Stimulated activated CD4-positive, alpha-beta T cell treated with anti-CD3 and anti-CD28 coated beads, Interleukin-2, amount 100 ng/mL, for 48 hours (primary cell): ENCODE measurements at places on chromosomes 12 and 14.

- no peak for DNase-seq
These were observed 191.3 kb downstream of the ANO6 start for GRCh38 chr12:45406988-45407850.

GRCh38 chr14:51395361-51395849, 155.4 kb downstream of the TMX1 start:
- no peak for DNase-seq

DNA sequence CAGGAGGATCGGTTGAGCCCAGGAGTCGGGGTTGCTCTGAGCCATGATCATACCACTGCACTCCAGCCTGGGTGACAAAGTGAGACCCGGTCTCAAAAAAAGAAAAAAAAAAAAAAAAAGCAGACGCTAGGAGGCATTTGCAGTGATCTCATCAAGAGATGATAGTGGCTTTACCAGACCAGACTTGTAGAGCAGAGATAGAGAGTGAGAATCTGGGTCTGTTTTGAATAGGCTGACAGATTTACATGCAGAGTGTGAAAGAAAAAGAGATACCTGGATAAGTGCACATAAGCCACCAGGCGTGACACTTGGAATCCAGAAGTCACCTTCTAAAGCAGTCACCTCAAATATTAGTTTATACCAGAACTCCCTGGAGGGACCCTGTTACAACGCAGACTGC, 21.1 kb upstream of the FLRT2 start:
- no peak for DNase-seq

DNA sequence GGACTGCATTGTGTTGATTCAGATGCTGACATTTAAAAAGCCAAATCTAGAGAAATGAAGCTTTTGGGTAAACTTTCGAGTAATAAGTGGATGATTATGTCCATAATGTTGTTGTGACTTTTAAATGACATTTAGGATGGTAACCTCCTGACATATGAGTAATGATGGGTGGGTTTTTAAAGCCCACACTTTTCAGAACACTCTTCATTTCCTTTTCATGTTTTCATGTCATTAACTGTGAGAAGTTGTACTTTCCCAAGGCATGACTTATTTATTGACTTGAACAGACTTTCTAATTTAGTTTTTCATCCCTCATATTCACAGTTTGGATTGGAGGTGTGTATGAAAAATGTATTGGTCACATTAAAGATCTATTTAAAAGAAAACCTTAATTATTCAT, 35.5 kb downstream of the RGS6 start:
- no peak for DNase-seq

DNA sequence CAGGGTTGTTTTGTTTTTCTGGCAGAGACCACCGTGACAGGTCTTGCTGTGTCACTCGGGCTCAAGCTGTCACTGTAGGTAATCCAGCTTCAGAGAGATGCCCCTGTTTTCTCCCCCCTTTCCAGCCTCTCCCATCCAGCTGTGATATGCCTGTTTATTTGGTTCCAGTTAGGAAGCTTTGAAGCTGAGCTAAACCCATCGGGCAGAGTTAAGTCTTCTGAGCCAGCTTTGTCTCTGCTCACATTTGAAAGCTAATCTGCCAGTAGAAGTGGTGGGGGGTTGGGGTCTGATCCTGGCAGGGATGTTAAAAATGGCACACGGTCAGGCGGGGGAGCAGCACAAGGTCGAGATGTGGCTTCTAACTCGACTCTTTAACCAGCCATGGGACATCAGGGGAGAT, 130.0 kb downstream of the TSPAN9 start:
- DNase-seq, result no peak

GRCh38 chr14:68687746-68688145, 105.1 kb downstream of the ZFP36L1 start:
- no peak for DNase-seq

DNA sequence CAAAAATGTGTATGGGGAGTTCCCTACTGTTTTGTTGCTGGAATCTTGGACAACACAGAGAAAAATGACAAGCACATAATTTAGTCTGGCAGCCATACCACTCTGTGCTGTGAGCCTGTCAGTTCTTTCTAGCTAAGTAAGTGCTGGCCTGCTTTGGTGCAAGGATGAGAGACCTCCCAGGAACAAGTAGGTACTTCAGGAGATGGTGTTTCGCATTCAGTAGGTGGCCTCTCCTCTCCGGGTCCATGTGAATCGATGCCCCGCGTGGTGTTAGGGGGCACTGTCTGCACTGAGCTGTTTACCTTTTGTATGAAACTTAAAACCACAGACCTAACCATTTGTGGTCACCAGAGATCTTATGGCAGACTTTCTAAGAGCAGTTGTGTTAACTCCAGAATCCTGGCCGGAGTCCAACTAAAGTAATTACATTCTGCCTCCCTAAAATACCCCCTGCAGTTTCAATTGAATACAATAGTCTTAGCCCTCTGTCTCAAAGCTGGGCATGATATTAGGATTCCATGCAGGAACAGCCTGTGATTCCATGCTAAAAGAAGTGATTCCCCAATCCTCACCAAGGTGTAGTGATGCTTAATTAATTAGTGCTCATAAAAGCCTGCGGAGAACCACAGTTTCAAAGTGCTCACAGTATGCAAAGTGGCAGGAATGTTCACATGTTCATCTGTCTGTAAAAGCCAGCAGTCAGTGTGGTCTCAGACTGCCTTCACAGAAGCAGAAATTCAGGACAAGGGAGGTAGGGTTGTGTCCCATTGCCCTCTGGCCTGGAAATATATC, 64.2 kb downstream of the LLPH start:
- no peak for DNase-seq

- no peak for DNase-seq
These were observed 69.3 kb downstream of the RIMBP2 start for GRCh38 chr12:130646716-130647370.

- DNase-seq, result no peak
These were observed 182.5 kb upstream of the RGS6 start for GRCh38 chr14:71749613-71750238.

GRCh38 chr14:36300337-36300736, 20.1 kb downstream of the MBIP start:
- DNase-seq, result no peak

- DNase-seq, result no peak
These were observed 217.4 kb downstream of the C12orf42 start for GRCh38 chr12:103278329-103278728.

- DNase-seq, result no peak
These were observed 110.4 kb downstream of the ZFP36L1 start for GRCh38 chr14:68682166-68683103.

GRCh38 chr14:62800577-62800976, 244.7 kb downstream of the KCNH5 start:
- no peak for DNase-seq

DNA sequence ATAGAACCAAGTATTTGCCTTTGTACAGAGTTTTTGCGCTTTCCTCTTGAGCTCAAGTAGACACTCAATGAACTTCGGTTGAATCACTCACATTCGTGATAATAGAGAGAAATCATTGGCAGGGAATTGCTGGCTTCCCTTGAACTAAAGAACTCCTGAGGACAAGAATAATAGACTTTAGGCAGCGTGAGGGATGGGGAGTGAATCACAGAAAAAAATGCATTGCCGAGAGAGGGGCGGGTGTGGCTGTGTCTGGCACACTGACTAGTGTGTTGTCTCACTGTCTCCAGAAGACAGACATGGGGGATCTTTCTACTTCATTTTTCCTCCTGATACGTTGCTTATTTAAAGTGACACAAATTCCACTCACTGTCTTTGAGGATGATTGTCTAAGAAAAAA, 805.2 kb downstream of the BCL11B start:
- DNase-seq, result no peak

- DNase-seq, result no peak
These were observed 1.8 kb upstream of the RAB5B start for GRCh38 chr12:55972042-55972441.

GRCh38 chr14:28975084-28975483, 208.5 kb downstream of the FOXG1 start:
- DNase-seq, result no peak

GRCh38 chr14:40981247-40981646, 625.4 kb upstream of the LRFN5 start:
- DNase-seq, result no peak

DNA sequence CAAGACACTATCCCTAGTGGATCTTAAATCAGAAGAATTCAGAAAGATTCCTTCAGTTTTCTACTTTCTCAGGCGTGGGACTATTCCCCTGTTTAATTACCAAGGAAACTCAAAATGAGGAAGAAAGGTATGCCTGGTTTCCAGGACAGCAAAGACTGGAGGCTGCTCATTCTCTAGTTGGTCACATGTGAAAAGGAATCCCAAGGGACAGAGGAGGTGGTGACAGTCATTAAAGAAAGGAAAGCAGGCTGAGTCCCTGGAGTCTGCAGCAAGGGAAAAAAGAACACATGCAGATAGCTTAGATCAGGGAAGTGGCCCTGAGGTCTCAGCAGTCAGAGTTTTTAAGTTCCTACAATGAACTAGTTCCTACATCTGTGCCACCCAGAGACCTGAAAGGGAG, 165.4 kb upstream of the CCDC198 start:
- DNase-seq, result no peak

- no peak for DNase-seq
These were observed 160.5 kb upstream of the RASSF8 start for GRCh38 chr12:25797949-25798348.

GRCh38 chr12:62966990-62967506, 32.1 kb upstream of the PPM1H start:
- no peak for DNase-seq

- DNase-seq, result no peak
These were observed 1.7 kb upstream of the SELPLG start for GRCh38 chr12:108635201-108635996.

- DNase-seq, result no peak
These were observed 56.0 kb upstream of the C14orf180 start for GRCh38 chr14:104523546-104523935.

- DNase-seq, result no peak
These were observed 1.9 kb downstream of the FAM186A start for GRCh38 chr12:50394469-50395029.

DNA sequence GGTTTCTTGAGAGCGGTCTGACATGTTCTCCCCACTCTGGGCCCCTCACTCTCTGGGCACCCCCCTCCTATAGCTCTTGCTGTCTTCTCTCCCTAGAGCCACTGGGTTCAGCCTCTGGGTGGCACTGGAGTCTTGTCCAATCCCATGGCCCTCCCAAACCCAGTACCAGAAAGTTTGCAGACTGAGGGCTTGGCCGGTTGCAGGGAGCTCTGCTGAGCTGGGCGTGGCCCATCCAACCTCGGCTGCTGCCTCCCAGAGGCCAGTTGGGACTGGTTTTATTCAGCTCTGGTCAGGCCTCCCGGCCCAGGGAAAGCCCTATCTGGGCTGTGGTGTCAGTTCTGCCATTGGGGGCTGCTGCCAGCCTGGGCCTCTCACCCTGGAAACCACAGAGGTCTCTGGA, 37.9 kb downstream of the ISCA2 start:
- DNase-seq, result no peak

DNA sequence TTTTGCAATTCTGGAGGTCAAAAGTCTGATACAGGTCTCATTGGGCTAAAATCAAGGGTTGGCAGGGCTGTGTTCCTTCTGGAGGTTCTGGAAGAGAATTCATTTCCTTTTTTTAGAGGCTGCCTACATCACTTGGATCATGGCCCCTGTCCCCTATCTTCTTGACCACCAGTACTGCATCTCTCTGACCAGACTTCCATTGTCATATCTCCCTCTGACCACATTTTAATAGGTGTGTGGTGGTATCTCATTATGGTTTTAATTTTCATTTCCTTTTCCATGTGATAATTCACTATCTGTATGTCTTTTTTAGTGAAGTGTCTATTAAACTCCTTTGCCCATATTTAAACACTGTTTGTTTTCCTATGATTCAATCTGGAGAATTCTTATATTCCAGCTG, 215.2 kb upstream of the OTX2 start:
- no peak for DNase-seq

GRCh38 chr12:72135021-72135301, 137.2 kb upstream of the TRHDE start:
- DNase-seq, result no peak

GRCh38 chr12:72677139-72677538, 405.0 kb downstream of the TRHDE start:
- no peak for DNase-seq

- DNase-seq, result no peak
These were observed 166.2 kb downstream of the ANO2 start for GRCh38 chr12:5778821-5779220.
